ENCODE measurements at places on chromosomes 3 and 15.

GRCh38 chr3:106745344-106746168 lies 631.7 kb upstream of the CCDC54 start:
- H3K27me3 ChIP-seq = no peaks in the 10 kb centered on the region
- no peak for DNase-seq
- H3K4me1 ChIP-seq = no peaks in the 10 kb centered on the region
- H3K4me3 ChIP-seq = no peak overlapping the region
- no peak overlapping the region for H3K27ac ChIP-seq
- no peaks in the 10 kb centered on the region for H3K36me3 ChIP-seq

DNA sequence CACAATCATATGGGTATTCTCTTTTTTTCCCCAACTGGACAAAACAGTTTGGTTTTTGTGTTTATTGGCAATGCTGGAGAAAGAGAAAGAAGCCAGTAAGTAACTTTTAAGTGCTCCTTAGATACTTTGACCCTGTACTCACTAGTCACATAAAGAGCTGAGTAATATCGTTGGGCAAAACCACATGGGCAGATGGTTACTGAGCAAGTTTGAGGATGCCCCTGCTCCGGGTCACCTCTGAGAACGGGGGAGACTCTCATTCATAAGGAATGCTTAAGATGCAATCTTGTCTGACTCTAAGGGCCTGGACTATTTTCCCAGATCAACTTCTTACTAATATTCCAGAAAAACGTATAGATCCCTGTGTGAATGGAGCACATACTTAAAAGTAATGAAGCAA lies 106.4 kb upstream of the SLC2A2 start:
- no peak for DNase-seq
- H3K36me3 ChIP-seq = no peaks in the 10 kb centered on the region
- peaks cover 3% of the 10 kb centered on the region for H3K4me1 ChIP-seq
- no peak overlapping the region for H3K4me3 ChIP-seq

GRCh38 chr15:66981771-66982170 lies 83.6 kb upstream of the SMAD3 start:
- H3K36me3 ChIP-seq = no peaks in the 10 kb centered on the region
- no peaks in the 10 kb centered on the region for H3K27me3 ChIP-seq
- H3K4me1 ChIP-seq = no peaks in the 10 kb centered on the region
- no peak for DNase-seq
- H3K4me3 ChIP-seq = no peak overlapping the region

DNA sequence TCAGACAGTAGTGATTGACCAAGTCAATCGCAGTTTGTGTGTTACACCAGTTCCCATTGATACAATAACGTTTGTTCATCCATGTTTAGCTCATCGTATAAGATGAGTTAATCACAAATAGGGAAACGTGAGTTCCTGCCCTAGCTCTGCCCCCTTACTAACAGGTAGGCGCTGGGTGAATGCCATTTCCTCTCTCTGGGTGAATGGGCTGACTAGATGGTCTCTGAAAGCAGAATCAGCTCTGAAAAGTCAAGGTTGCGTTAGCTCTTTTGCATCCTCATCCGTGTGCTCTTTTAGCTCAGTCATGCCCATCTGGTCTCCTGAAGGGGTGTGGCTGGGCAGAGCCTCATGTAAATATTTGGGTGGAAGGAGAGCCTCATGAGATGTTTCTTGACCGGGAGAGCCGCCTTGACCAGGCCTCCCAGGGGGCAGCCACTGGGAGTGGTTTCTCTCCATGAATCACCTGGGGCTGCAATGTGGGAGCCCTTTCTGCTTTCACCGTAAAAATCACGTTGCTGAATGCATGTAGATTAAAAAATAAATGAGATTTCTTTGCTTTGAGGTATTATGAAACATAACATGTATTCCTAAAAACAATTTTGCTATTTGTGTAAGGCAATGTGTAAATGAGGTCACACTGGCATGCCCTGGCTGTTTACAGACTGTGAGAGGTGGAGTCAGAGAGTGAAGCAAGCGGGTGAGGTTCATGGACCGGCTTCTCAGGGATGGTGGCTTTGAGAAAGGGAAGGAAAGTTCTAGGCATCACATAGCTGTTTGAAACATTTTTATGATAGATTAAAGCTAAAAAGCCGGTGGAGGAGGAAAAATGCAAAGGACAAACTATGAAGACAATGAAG lies 108.4 kb upstream of the RASGRP1 start:
- H3K27ac ChIP-seq = no peak overlapping the region
- DNase-seq = no peak
- H3K4me1 ChIP-seq = peaks cover 29% of the 10 kb centered on the region
- H3K4me3 ChIP-seq = no peak overlapping the region
- H3K27me3 ChIP-seq = no peaks in the 10 kb centered on the region

DNA sequence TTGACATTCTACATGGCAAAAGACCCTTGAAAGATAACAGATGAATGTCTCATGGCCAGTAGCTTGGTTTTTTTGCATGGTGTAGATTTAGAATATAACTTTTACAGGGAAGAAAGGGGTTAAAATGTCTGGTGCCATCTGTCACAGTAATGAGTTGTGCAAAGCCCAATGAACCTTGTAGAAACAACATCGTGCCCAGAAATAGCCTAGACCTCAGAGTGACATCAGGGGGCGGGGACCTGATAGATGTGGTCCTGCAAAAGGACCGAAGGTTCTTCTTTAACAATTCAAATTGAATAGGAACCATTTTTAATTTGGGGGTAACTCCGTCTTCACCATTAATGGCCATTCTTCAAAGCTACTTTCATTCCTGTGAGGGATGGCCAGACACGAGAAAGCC lies 254.1 kb upstream of the CTDSPL start:
- H3K36me3 ChIP-seq = no peaks in the 10 kb centered on the region
- no peak for DNase-seq
- H3K4me1 ChIP-seq = no peaks in the 10 kb centered on the region
- H3K4me3 ChIP-seq = no peak overlapping the region

Data from CD14-positive monocyte (primary cell).